ENCODE measurements at places on chromosomes 6 and 20. TPM values are rescaled to one million over a fixed set of nuclear protein-coding genes. Genes with fewer than 3 reads are reported as not detected.

DNA sequence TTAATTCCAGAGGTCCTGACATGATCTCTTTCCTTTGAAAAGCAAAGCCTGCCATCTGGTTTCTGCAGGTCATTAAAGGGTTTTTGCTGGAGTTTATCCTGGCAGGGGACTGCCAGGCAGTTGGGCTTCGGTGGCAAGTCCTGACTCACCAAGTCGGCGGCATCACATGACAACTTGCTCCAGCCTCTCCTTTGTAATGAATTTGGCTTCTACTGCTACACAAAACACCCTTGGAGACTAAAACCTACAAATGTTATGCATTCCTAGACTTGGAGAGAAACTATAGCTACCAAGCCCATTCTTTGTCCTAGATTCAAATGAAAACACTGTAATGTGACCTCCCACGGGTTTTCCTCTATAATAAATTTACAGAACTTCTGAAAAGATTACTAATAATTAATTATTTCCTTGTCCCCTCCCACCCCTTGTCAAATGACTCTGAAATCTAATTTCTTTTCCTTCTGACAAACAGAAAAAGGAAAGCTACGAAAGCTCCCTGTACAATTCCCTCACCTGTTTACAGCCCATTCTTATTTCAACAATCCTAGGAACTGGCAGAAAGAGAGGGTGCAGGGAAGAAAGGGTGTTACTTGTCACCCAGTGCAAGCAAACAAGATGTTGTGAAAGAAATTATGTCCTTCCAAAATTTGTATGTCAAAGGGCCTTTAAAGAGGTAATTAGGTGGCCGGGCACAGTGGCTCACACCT is 62.9 kb downstream of the QRSL1 start:
- no peak for DNase-seq

GRCh38 chr20:53331151-53331973 is 262.3 kb downstream of the ZNF217 start:
- DNase-seq: peak; percentile 7

GRCh38 chr20:22507240-22507961 is 77.0 kb downstream of the FOXA2 start:
- no peak for DNase-seq

GRCh38 chr20:17109307-17109706 is 117.5 kb upstream of the PCSK2 start:
- DNase-seq: no peak

- DNase-seq: no peak
Measured at GRCh38 chr6:138107752-138108592, 753 bp upstream of the PERP start.

The ZSCAN26 gene
- 9.0 TPM for total RNA-seq

- peak; percentile 88 for DNase-seq
Measured at GRCh38 chr6:12572896-12573827, 143.4 kb upstream of the PHACTR1 start.

DNA sequence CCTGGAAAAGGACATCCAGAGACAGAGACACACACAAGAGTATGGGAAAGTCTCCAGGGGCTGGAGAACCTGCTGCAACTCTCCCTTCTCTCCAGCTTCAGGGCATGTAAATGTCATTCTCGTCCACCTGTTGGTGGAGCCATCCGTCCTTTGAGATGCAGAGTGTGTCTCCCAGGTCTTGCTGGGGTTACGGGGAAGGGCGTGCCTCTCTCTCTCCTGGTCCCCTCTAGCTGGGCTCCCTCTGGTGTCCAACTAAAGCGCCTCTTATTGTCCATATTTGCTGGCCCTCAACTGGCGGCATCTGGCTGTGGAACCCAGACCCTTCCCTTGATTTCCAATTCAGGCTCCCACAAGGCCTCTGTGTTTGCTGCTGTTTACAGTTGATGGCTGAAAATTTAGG is 244.1 kb downstream of the BMP7 start:
- no peak for DNase-seq

The SAYSD1 gene
- 8.0 TPM for total RNA-seq

DNA sequence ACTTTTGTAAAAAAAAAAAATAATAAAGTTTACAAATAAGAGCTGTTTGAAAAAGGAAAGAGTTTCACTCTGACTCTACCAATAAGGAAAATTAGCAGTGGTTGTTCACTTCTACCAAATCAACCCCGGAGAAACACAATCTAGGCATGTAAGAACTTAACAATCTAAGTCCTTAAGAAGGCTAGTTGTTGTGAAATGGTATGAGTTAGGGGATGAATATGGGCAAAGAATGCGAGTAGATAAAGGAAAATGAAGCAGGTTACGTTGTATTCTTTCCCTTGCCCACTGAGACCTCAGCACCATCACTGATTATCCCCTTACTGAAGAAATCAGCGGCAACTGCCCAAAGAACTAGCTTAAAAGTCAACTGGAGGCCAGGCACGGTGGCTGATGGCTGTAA is 15.4 kb downstream of the MOCS1 start:
- no peak for DNase-seq

The ADGB gene
- total RNA-seq: not detected

The SAPCD1 gene
- 2.0 TPM for total RNA-seq

DNA sequence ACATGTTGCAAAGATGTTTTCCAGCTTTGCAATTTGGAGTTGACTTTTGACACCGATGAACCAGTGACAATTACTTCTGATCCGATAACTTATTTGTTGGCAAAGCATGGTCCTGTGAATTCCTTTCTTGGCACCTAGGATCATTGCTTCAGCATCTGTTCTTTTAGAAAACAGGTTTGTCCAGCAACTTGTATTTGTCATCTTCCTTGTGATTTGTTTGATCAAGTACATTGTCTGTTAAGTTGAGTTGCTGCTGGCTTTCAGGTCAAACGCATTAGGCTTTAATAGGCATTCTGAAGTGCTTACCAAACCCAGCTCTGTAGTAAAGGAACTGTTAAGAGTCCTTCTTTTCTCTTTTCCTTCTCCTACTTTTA is 192.4 kb upstream of the ZNF217 start:
- DNase-seq: no peak

The PRR3 gene
- total RNA-seq: 2.2 TPM

The HLA-DRB1 gene
- total RNA-seq: 0.76 TPM

Measured in dermis microvascular lymphatic vessel endothelial cell (primary cell).